ENCODE measurements at places on chromosomes 2 and 18.

GRCh38 chr2:232006253-232006652 is 44.7 kb downstream of the DIS3L2 start:
- DNase-seq: no peak

GRCh38 chr18:63924551-63924950 is 16.8 kb downstream of the SERPINB10 start:
- no peak for DNase-seq

GRCh38 chr2:168717790-168718502 is 84.5 kb upstream of the NOSTRIN start:
- no peak for DNase-seq

GRCh38 chr2:109457366-109457765 is 156.4 kb downstream of the SEPTIN10 start:
- no peak for DNase-seq

- peak; percentile 67 for DNase-seq
These were observed 185.3 kb upstream of the ATP5MC3 start for GRCh38 chr2:175366815-175367214.

- DNase-seq: no peak
These were observed 122.9 kb upstream of the KLF7 start for GRCh38 chr2:207288628-207289027.

- no peak for DNase-seq
These were observed 38.1 kb upstream of the ARHGEF4 start for GRCh38 chr2:130798472-130799218.
